ENCODE measurements at places on chromosomes 5 and 9.

GRCh38 chr9:132238026-132238972 is 76.4 kb downstream of the NTNG2 start:
- DNase-seq = no peak

DNA sequence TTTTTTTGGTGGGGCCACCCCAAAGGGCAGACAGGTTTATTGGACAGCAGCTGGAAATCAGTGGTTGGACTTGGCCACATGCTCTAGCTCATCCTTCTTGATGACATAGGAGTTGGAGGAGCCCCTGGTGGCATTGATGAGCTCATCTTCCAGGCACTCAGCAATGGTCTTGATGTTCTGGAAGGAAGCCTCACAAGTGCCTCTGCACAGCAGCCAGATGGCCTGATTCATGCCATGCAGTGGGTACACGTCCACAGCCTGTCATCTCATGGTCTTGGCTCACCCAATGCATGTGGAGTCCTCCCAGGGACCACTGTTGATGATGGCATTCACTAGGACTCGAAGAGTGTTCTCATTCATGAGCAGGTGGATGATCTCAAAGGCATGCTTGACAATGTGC is 11.3 kb upstream of the RCL1 start:
- DNase-seq = no peak

DNA sequence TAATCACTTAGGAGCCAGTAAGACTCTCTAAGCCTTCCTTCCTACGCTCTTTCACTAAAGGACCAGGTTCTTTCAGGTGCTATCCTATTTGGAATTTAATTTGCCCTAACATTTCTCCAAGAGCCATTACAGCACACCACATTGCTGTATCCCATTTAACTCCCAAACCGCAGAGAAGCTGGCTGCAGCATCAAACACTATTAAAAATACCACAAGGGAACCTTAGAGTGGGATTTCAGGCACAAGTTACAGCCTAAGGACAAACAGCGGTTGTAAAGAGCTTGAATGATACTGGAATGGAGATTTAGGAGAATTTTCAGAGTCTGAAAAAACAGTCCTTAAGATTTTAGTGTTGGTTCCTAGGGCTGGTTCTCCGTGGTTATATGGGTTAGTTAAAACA is 566.4 kb downstream of the RAB3C start:
- DNase-seq = no peak

DNA sequence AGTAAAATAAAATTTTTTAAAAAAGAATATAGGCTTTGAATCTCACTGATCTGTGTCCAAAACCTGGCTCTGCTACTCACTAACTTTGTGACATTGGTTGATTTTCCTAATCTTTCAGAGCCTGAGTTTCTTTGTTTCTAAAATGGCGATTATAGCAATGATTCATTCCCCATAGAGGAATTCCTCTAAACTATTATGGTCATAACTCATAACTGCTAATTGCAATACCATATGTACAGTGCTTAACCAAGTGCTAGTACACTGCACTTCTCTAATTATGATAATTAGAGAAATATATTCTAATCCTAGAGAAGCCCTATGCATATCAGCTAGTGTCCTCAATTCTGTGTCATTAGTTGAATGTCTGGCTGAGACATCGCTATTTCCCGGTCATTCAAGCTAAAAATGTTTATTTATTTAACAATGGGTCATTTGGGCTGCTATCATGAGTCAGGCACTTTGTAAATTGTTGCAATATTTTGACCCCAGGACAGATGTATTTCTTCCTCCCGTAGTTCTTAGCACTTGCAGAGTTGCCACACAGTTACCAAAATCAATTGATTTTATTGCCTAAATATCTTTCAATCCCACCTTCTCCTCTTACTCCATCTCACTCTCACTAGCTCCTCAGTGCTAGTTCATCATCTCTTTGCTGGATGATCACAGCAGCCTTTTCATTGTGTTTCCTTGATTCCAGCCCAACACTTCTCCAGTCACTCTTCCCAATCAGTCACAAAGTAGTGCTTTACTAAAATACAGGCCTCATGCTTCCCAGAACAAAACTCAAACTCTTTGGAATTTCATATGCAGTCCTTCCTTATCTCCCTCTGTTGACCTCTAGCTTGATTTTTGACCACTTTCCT is 200.9 kb upstream of the PAPPA start:
- DNase-seq = no peak

DNA sequence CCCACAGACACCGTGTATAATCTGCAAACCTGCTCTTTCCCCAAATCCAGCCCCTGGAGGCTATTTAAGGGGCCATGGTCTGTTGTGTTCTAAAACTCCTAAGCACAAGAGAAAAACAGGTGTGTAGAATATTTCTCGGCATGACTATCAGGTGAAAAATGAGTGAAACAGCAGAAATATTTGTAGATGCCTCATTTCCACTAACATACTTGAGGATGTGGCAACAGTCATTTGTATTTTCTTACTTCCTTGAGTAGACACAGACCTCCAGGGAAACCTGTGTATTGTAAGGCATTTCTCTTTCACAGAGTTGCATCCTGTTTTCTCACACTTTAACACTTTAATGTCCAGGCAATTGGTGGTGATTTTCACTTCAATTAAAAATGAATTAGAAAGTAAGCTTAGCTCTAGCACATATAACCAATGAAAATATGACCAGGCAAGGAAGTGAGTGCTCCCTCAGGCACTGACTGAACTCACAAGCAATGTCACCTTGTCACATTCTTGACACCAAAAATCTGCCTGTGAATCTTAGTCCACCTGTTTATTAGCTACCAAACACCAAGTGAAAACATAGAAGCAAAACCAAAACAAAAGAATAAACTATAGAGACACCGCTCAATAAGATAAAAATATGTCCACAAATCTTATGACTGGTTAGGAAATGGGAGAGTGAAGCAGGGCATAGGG is 64.4 kb downstream of the DIRAS2 start:
- no peak for DNase-seq

GRCh38 chr9:7983490-7983889 is 183.9 kb upstream of the DMAC1 start:
- DNase-seq = no peak

GRCh38 chr9:69667306-69667705 is 4.9 kb downstream of the APBA1 start:
- DNase-seq = no peak

GRCh38 chr9:5543875-5544702 is 33.8 kb downstream of the PDCD1LG2 start:
- DNase-seq = no peak

DNA sequence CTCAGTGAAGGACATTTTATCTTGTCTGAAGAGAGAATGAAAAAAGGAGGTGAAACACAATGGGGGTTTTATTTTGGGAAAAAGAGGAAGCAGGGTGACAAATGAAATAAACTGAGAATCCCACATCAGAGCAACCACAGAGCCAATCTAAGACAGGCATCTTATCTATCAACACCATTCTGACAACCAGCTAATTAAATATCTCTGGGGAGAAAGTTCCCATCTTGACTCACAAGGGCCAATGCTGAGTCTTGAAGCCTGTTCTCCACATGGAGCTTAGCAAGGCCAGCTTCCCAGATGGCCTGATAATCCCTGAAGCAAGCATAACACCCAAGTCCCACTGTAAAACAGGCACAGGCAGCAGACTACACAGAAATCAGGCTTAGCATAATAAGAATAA is 30.4 kb downstream of the DPYSL3 start:
- no peak for DNase-seq

- DNase-seq = no peak
Measured at GRCh38 chr5:89929173-89929572, 480.4 kb downstream of the CETN3 start.

DNA sequence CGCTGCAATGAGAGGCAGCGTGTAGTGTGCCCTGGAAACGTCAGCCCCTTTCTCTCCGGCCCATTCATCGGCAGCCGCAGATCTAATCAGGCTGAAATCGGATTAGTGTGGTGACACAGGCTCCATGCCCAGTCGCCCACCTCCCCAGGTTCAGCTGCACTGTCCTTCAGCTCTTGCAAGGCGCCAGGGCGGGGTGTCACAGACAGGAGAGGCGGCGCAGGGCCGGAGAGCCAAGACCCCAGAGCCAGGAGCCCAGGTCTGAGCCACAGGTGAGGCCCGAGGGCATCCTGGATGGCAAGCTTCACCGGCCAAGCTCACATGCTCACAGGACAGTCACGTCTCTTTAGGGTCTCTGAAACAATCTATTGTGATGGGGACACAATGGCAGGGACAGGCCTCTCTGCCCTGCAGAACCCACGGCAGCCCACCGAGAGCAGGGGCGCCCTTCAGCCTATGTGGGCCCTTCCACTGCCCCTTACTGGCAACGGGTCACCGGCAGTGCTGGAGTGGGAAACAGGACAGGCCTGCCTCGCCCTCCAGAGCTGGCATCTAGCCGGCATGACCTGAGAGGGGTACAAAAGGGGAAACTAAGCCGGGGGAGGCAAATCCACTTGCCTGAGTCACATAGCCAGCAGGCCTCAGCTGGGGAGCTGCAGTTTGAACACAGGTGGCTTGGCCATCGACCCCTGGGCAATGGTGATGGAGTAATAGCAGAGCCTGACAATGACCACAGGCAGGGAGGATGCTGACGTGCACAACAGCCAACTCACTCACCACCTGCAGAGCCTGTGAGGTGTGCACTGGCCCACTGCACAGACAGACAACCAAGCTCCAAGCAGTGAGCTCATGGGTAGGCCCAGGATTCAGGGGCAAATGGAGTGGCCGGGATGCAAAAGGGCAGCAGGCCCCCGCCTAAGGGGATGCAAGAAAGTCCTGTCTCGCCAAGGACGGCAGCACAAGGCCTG is 48.1 kb downstream of the VAV2 start:
- no peak for DNase-seq

- no peak for DNase-seq
Measured at GRCh38 chr9:122819791-122820489, 8.4 kb downstream of the PDCL start.

DNA sequence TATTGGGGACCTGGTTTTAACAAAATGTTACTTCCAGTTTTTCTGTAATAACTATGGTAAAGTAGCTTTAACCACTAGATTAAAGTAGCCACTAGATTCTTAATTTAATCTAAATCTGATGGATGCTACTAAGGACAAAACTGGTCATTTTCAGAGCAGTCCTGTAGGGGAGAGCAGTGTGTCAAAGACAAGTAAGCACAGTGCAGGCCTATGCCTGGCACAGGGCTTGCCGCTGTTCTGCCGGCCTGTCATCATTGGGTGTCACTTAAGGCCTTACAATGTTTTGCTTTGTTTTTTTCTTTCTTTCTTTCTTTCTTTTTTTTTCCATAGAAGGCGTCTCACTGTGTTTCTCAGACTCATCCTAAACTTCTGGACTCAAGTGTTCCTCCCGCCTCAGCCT is 53.0 kb upstream of the NXNL2 start:
- DNase-seq = no peak

All from epithelial cell of prostate (primary cell).